ENCODE measurements at places on chromosomes 1 and 21. TPM values are rescaled to one million over a fixed set of nuclear protein-coding genes. Genes with fewer than 3 reads are reported as not detected.

Gene RAD54L
- 1.5 TPM for total RNA-seq

Gene HSPA6
- 0.82 TPM for total RNA-seq

Gene PATJ
- total RNA-seq, result 299 TPM

Gene DRAXIN
- 0.14 TPM for total RNA-seq

Gene SRGAP2C
- 7.6 TPM for total RNA-seq

Gene SHE
- total RNA-seq, result 5.2 TPM

DNA sequence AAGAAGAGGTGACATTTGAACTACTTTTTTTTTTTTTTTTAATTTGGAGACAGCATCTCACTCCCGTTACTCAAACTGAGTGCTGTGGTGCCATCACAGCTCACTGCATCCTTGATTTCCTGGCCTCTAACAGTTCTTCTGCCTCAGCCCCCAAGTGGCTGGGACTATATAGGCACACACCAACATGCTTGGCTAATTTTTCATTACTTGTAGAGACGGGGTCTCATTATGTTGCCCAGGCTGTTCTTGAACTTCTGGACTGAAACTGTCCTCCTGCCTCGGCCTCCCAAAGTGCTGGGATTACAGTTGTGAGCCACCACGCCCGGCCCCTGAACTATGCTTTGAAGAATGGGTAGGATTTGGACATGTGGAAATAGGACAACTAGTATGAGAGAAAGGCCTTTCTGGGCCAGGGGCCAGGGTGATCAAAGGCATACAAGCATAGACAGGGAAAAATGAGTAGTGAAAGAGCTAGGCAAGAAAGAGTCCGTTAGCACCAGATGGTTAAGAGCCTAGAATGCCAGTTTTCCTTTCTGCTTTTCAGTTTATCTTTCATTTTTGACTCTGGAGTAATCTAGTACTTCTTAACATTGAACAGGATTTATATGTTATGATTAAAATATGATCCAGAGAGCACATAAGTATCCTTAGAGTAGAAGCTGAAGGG lies 6.3 kb downstream of the RABGAP1L start:
- DNase-seq, result no peak

- DNase-seq, result no peak
These were observed 47.7 kb downstream of the NTPCR start for GRCh38 chr1:232998138-232998537.

GRCh38 chr1:54395281-54395934 lies 10.8 kb downstream of the SSBP3 start:
- no peak for DNase-seq
